ENCODE measurements at places on chromosomes 1 and 21.

DNA sequence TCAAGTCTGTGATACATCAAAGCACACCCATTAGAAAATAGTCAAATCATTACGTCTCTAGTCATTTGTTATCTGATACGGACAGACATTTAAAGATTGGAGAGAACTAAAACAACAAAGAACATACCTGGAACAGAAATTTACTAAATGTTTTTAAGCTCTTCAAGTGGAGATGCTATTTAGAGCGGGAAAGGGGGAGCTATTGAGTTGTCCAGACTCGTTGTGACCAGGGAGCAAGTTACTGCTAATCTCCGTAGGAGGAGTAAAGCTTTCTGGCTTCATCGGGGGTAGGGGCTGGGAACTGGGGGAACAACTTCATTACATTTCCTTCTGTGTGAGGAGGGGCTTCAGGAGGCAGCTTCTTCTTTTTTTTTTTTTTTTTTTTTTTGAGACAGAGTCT is 129.7 kb downstream of the RNF220 start:
- no peak for DNase-seq

- no peak for DNase-seq
Observed at GRCh38 chr1:118143121-118143520, 41.9 kb downstream of the SPAG17 start.

DNA sequence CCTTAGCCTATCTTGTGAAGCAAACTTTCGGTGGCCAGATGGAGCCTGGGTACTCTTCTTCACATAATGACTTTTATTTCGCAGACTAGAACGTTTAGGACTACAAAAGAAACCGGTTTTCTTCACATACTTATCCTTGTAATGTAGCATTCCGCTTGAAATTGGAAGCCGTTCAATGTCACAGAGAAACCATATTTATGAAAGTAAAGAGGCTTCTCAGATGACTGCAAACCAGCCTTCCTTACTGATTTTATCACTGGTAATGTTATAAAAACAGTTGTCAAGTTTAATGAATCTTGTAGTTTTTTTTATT is 94.1 kb downstream of the PPIAL4G start:
- no peak for DNase-seq

- DNase-seq, result no peak
Observed at GRCh38 chr1:201845331-201846083, 16.6 kb downstream of the IPO9 start.

DNA sequence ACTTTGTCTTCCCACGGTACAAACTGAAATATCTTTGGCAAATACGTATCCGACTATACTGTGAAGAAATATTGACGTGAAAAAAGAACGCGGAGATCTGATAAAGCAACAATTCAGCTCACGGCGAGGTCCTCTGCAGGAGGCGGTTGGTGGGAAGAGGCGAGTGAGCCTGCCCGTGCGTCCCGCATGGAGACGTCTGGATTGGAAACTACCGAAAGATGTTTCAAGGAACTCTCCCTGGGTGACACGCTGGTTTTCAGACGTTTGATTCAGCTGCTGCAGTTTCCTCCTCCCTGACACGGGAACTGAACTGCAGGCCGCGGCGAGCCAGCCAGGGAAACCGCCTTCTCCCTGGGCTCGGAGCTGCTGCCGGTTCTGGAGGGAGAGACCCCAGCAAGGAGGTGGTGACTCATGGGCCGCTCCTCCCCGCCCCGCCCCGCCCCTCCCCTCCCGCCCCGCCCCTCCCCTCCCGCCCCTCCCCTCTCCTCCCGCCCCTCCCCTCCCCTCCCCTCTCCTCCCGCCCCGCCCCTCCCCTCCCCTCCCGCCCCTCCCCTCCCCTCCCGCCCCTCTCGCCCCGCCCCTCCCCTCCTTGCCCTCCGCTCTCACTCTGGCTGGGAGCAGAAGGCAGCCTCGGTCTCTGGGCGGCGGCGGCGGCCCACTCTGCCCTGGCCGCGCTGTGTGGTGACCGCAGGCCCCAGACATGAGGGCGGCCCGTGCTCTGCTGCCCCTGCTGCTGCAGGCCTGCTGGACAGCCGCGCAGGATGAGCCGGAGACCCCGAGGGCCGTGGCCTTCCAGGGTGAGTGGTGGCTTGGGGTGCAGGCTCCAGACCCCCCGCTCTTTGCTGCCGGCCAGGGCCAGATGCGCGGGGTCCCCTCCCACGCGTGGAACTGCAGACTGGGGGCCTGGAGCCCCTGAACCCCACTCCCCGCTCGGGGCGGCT is at the start of gene COL6A1:
TSS of gene COL6A1 (plus strand) at position 620 of the 941 bp plus-strand sequence. CDS start at position 701, 81 bp downstream.
- peak; percentile 34 for DNase-seq

DNA sequence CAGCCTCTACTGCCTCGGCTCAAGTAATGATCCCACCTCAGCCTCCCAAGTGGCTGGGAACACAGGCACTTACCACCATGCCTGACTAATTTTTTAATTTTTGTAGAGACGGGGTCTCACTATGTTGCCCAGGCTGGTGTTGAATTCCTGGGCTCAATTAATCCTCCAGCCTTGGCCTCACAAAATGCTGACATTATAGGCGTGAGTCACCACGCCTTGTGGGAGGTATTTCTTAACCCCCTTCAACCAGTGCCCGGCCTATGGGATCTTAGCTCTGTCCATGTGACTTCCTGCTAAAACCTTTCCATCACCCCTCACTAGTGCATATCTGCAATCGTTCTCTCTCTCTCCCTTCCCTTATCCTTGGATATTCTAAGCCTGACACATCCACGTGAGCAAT is 86.4 kb downstream of the FOXD2 start:
- DNase-seq, result no peak

- DNase-seq, result no peak
Observed at GRCh38 chr1:192635939-192636338, at the start of gene RGS13. Gene RGS13, plus strand, starts transcription at chr1:192636147. Its CDS starts 8,188 bp downstream, at chr1:192644335.

- no peak for DNase-seq
Observed at GRCh38 chr1:74463333-74463988, 49.0 kb downstream of the LRRC53 start.

DNA sequence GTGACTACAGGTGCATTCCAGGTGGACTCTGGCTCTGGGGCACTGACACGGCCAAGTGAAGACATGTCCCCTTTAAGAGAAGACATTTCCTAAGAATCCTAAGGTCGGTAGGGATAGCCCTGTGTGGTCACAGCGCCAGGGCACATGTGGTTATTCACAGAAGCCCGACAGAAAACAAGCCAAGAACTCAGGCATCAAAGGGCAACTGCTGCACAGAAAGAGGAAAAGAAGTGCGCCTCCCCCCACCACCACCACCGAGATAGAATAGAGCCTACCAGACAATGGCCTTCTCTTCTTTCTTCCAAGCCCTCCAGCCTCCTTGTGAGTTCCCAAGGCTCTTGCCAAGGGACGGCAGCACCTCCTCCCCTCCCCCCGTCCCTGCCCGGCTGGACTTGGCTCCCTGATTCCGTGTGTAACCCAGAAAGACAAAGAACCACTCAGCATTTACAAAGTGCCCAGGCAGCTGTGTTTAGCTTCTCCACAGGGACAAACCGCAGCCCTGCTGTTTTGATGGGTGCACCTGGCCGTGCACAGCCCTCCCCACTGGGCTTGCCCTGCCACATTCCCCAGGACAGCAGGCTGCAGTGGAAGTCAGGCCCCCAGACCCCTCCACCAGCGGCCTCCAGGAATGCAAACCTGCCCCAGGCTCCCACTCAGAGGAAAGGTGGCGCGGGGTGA is 30.2 kb downstream of the TMPRSS2 start:
- no peak for DNase-seq

DNA sequence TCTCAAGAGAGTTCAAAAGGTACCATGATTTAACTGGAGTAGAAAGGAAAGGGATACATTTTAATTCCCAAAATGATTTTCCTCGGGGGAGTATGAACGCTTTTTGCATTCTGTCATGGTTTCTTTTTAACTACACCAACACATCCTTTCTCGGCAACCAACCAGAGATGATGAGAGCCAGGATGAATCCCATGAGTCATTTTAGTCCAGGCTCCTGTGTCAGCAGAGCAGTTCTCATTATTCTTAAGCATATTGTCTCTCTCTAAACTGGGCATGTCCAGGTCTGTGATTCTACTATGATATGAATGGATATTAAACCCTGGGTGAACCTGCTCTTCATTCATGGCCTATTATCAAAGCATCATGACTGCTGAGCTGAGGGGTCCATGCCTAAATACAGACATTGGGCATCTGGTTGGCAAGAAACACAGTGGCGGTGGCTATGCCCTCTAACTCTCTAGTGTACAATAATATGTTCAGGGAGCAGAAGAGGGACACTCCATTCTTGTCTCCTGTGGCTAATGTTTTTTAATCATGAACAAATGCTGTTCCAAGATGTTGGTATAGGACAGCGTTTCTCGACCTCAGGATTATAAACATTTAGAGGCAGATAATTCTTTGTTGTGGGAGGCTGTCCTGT is 124.3 kb upstream of the ESRRG start:
- DNase-seq, result no peak

GRCh38 chr1:164575356-164575886 is 16.4 kb downstream of the PBX1 start:
- DNase-seq, result no peak

GRCh38 chr1:39955547-39956539 is 898 bp downstream of the MFSD2A start:
- peak; percentile 50 for DNase-seq

- DNase-seq, result no peak
Observed at GRCh38 chr1:236497908-236498307, 25.9 kb upstream of the LGALS8 start.

DNA sequence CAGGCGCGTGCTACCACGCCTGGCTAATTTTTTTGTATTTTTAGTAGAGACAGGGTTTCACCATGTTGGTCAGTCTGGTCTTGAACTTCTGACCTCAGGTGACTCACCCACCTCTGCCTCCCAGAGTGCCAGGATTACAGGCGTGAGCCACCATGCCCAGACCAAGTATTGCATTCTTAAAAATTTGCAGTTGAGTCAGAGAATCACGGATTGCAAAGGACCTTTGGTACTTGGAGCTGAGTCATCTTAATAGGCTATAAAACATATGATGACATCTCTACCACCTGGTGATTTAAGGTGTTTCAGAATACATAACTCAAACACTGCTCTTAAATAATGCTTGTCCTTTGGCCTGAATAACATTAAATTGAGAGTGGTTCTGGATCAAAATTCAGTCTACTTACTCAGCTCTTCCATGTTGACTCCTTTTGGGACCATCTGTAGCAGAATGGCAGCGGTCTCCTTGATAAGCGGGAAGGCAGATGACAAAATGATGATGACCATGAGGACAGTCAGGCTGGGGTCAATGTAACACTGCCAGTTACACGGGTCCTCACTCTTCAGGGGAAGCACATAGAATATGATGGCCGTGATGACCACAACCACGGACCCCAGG is 10.4 kb downstream of the SLC30A10 start:
- DNase-seq, result no peak

GRCh38 chr1:3350506-3351261 is 103.8 kb upstream of the ARHGEF16 start:
- DNase-seq, result no peak

GRCh38 chr1:203044546-203045250 is 18.4 kb downstream of the PPFIA4 start:
- no peak for DNase-seq

DNA sequence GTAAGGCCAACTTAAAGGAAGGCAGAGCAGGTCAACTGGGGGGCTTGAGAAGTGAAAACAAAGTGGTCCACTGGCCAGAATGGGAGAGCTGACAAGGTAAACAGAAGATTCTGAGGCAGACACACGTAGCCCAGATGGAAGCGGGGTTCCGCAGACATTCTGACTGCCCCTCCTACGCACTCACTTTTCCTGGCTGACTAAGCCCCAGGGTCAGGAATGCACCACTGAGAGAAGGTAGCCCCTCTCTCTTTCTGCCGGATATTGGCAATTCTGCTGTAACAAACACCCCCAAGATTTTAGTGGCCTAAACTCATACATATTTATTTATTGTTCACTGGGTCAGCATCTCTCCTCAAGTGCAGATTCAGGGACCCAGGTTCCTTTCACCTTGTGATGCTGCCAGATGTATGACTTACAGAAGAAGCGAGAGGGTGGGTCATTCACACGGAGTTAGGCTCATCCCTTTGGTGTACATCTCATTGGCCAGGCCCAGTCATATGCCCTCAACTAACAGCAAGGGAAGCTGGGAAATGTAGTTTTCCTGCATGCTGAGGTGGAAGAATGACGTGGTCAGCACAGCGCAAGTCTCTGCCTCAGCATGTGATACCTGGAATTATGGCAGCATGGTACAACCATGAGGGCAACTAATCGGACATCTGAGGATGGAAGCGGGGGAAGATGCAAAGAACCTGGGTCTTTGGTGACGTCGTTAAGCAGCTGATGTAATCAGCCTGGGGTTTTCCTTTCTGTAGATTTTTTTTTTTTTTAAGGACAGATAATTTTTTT is 43.4 kb upstream of the MRPS6 start:
- DNase-seq, result peak; percentile 4

DNA sequence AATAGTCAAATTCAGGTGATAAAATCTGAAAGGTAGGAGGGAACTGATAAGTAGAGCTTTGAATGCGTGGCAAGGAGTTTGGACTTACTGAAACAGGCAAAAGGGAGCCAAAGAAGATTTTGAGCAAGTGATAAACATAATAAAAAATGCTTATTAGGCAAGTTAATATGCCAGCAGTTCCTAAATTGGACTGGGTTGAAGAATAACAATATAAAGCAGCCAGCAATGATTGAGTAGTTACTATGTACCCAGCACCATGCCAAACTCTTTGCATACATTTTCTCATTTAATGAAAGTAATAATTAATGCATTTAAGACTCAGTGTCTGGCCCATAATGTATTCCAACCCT is 23.8 kb upstream of the AHCYL1 start:
- no peak for DNase-seq

DNA sequence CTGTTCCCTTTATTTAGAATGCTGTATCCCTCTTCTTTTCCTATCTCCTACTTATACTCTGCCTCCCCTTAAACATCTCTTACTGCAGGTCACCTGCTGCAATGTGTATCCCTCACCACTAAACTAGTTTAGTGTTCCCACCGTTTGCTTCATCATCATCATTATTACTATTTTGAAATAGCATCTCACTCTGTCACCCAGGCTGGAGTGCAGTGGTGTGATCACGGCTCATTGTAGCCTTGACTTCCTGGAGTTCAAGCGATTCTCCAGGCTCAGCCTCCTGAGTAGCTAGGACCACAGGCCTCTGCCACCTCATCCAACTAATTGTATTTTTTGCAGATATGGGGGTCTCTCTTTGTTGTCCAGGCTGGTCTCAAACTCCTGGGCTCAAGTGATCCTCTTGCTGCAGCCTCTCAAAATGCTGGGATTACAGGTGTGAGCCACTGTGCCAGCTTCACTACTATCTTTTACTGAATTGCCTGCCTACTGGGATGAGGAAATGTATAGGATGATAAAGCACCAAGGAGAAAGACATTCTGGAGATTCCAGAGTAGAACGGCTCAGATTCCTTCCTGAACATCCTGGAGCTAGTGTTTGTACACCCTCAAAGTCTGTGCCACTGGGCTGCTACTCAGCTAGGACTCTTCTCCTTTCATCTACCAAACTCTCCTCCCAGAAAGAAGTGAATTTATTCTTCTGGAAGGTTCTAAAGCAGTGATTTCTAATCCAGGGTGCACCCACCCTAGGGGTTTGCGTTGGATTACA is 8.6 kb upstream of the IFNAR1 start:
- no peak for DNase-seq

GRCh38 chr1:247332215-247332622 is 552 bp upstream of the ZNF496 start:
- no peak for DNase-seq

- no peak for DNase-seq
Observed at GRCh38 chr1:45187725-45188124, 18.7 kb downstream of the ZSWIM5 start.

Data from activated CD8-positive, alpha-beta memory T cell treated with anti-CD3 and anti-CD28 coated beads for 4 hours (primary cell).